Non-pigmented ciliary epithelial cell (primary cell): ENCODE measurements at places on chromosomes 3 and 15.

- DNase-seq = no peak
Measured at GRCh38 chr3:152434142-152434541, 165.4 kb downstream of the MBNL1 start.

DNA sequence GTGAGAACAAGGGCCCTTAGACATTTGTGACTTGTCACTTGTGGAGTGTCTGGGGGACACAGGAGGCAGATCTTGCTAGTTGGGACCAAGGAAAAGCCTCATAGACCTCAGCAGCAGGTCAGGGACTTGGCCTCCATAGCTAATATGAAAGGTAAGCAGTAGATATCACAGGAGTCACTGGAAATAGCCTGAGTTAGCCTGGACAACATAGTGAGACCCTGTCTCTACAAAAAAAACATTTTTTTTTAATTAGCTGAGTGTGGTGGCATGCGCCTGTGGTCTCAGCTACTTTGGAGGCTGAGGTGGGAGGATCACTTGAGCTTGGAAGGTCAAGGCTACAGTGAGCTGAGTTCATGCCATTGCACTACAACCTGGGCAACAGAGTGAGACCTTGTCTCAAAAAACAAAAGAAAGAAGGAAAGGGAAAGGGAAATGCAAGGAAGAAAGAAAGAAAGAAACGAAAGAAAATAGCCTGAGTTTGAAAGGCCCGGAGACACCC is 37.1 kb upstream of the CLK3 start:
- DNase-seq = no peak

- peak; percentile 1 for DNase-seq
Measured at GRCh38 chr3:63193647-63194046, 84.5 kb upstream of the SYNPR start.

- no peak for DNase-seq
Measured at GRCh38 chr3:14872706-14873105, 53.9 kb downstream of the FGD5 start.

- no peak for DNase-seq
Measured at GRCh38 chr15:100147828-100148227, 193.9 kb downstream of the ADAMTS17 start.
